ENCODE measurements at places on chromosomes 4 and X.
A peak's percentile ranks its signal among the peaks of the same experiment; 100 is the strongest.

DNA sequence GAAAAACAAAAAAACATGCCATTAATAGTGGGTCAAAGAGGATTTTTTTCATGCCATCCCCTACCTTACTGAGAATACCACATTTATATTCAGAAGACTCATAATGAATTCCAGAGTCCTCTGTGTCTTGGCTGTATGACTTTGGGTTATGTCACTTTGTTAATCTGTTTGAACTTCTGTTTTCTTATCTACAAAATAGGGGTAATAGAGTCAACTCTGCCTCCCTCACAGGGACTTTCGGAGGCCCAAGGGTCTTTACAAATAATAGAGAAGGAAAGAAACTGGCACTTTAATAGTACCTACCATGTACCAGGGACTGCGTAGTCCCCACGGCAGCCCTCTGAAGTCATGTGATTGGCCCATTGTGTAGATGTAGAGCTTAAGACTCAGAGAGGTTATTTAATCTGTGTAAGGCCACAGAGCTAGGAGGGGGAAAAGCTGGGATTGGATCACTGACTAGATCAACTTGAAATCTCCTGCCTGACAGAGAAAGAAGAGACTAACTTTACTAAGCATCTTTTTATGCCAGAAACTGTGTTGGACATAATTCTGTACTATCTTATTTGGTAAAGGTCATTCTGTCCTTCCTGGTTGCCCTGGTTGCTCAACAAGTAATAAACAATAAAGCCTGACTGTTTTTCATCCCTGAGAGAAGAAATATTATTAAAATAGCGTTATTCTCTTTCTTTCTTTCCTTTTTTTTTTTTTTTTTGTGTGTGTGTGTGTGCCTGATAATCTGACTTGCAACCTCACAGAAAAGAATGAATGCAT lies 59.6 kb downstream of the NFKB1 start:
- no peak for DNase-seq

DNA sequence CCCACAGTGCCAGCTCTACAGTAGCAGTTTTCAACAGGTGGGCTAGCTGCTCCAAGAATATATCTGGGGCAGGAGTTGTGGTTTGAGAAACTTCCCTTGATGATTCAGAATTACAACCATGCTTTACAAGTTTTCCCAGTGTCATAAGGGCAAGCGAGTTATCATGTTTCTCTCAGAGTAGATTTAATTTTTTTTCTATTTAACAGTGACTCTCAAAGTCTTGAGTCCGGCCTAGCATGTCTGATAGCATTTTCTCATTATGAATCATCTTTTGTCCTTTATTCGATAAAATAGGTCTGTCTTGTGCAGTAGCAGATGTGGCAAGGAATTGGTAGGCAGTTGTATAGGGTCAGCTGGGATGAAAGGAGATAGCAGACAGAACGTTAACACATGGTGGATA lies 62.2 kb upstream of the SPANXD start:
- no peak for DNase-seq

DNA sequence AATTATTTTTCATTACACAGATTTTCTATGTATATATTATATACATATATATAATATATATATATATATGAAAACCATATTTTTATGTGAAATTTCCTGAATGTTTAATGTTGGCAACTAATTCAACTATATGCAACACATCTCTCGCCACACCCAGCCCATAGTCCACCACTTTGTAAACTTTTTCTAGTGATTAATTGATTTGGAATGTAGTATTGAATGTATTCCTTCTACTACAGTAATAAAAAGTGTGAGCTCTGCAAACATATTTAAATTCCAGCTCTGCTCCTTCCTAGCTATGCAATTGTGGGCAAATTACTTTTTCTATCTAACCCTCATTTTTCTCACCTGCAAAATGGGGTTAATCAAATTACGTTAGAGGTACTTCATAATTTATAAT lies 187.8 kb downstream of the TEX11 start:
- DNase-seq, result no peak

- DNase-seq, result no peak
These were observed 3.9 kb upstream of the CXCL13 start for GRCh38 chr4:77601614-77602187.

GRCh38 chrX:53684415-53685192 lies 1.9 kb downstream of the HUWE1 start:
- DNase-seq, result peak; percentile 82

- peak; percentile 60 for DNase-seq
These were observed 26.7 kb downstream of the HTT-AS start for GRCh38 chr4:3047464-3048286.

DNA sequence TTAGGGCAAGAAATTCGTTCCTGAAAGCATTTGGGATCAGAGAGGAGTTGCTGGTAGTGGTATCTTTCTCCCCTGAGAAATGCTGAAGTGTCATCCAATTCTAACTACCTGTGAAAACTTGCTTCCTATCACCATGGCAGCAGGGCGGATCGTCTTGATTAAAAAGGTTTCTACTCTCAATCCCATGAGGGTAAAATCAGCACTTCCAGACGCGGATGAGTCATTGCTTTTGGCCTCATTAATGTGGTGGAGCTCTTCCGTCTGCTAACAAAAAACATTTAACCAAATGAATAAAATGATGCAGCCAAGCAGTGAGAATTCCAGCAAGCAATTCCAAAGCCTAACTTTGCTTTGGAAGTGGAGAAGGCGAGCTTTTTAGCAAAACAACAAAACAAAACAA lies 325.6 kb downstream of the CAMK2D start:
- no peak for DNase-seq

GRCh38 chr4:3065551-3065950 lies 8.8 kb downstream of the HTT-AS start:
- DNase-seq, result no peak

GRCh38 chrX:34880656-34881055 lies 61.9 kb upstream of the FAM47B start:
- DNase-seq, result no peak

DNA sequence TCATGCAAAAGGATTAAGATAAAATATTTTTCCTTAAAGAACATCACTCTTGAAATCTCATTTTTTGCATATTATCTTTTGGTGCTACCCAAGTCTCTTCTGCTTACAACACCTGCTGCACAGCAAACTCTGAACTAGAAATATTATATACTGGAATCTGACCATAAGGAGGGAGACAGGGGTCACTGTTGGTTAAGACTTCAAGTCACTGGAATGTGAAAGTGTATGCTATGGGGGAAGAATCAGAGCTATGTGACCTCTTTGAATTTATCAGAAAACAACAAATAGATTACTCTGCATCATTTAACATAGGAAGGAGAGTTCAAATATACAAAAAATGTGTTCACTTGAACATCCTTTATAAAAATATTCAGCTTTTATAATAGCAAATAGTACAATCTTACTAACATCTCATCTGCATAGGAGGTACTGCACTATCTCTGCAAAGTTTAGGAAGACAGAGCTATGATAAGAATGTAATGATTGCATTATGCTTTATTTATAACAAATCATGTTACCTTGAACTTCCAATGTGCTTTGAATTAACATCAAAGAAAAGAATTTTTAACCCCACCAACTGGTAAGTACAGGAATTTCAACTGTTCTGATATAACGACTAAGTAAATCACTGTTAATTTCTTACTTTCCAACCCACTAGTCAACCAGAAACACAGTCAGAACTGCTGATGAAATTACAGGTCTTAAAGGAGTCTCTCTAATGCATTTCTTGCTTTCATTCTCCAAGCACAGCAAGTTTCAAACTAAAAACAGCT lies 69.8 kb downstream of the ZNF827 start:
- no peak for DNase-seq

DNA sequence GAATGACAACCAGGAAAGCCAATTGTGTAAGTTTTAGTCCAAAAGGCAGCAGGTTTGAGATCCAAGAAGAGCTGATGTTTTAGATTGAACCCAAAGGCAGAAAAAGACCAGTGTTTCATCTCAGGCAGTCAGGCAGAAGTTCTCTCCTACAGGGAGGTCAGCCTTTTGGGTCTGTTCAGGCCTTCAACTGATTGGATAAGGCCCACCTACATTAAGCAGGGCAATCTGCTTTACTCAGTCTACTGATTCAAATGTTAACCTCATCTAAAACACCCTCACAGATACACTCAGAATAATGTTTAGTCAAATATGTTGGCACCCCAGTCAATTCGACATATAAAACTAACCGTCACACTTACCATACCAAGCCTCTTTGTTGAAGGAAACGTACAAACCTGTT lies 134.2 kb upstream of the NEIL3 start:
- DNase-seq, result no peak

GRCh38 chr4:80202741-80203553 lies 5.6 kb downstream of the PRDM8 start:
- DNase-seq, result peak; percentile 49

GRCh38 chr4:74755486-74755885 lies 38.8 kb downstream of the BTC start:
- DNase-seq, result no peak

DNA sequence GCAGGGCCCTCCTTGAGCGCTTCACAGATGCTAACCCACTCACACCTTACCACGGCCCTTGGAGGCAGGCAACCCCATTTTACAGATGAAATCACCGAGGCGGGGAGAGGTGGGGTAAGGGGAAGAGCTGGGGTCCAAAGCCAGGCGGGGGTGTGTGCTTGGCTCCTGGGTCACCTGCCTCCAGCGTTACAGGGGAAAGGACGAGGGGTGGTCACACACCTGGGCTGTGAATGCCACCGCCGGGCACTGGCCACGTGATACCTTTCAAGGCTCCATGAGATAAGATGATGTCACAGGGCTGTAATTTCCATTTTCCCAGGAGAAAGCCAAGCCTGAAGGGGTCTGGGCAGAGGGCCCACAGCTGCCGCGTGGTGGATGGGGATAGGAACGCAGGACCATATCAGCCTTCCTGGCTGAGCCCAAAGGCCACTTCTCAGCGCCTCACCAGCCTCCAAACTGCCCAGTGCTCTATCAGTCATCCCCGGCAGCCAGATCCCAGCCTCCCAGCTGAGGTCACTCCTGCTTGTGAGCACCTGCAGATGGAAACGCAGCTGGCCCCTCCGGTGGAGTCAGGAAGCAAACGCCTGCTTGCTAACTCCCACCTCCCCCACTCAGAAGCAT lies 62.4 kb upstream of the CRMP1 start:
- no peak for DNase-seq

- DNase-seq, result no peak
These were observed 106.7 kb downstream of the ADRA2C start for GRCh38 chr4:3872834-3873313.

DNA sequence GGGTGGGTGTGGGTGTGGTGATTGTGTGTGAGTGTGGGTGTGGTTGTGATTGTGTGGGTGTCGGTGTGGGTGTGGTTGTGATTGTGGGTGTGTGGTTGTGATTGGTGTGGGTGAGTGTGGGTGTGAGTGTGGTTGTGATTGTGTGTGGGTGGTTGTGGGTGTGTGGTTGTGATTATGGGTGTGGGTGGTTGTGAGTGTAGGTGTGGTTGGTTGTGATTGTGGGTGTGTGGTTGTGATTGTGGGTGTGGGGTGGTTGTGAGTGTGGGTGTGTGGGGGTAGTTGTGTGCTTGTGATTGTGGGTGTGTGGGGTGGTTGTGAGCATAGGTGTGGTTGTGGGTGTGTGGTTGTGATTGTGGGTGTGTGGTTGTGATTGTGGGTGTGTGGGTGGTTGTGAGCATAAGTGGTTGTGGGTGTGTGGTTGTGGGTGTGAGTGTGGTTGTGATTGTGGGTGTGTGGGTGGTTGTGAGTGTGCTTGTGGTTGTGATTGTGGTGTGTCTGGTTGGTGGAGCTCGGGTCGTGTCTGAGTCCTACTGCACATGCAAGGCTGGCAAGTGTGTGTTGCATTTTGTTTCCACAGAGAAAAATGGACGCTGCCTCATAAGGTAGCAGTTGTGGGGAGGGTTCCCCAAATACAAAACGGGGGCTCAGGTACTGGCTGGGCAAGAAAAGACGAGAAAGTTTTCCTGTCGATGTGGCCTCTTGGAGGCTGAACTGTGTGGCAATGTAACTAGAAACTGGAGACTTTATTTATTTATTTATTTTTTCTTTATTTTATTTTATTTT lies 116.7 kb downstream of the UBE2K start:
- no peak for DNase-seq

- no peak for DNase-seq
These were observed 60.1 kb upstream of the XAGE1B start for GRCh38 chrX:52576946-52577345.

DNA sequence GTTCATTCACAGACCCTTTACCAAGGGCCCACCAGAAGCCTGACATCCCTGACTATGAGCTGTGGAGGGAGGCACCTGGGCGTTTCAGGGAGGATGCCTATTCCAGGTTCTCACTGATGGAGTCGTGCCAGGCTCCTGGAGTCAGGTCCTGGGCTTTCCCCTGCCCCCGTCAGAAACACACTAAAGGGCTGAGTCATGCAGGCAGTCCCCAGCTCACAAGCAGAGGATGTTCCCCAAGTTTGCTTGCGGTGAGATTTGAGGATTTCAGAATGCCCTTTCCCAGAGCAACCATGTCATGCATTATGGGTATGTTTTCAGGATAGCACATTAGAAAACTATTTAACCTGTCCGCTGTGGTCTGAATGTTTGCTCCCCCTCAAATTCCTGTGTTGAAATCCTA lies 45.2 kb downstream of the FHDC1 start:
- DNase-seq, result no peak

- no peak for DNase-seq
These were observed 53.3 kb downstream of the RTL5 start for GRCh38 chrX:72078411-72078810.

DNA sequence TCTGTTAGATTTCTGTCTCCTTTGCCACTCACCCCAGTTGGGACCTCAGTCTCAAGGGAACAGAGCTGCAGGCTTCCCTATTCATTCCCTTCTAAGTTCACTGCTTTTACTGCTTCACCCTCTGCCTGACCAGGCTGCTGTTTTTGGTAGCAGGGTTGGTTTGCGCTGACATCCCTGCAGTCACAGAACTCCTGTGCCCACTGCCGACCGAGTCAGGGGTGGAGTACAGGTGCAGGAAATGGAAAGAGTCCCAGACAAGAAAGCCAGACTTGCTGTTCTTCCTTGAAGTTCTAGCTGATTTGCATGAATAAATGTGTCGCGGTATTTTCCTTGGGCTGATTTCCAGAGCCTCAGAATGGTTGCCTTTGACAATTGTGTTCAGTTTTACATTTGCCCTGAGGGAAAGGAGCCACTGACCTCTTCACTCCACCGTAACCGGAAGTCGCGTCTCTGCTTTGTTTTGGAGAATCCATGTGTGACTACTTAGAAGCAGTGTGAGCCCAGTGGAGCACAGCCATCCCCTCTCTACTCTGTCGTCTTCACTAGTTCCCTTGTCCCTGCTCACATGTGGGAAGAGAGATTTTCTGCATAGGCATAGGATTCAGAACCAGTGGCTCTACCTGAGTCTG lies 84.8 kb downstream of the TNIP2 start:
- DNase-seq, result no peak

DNA sequence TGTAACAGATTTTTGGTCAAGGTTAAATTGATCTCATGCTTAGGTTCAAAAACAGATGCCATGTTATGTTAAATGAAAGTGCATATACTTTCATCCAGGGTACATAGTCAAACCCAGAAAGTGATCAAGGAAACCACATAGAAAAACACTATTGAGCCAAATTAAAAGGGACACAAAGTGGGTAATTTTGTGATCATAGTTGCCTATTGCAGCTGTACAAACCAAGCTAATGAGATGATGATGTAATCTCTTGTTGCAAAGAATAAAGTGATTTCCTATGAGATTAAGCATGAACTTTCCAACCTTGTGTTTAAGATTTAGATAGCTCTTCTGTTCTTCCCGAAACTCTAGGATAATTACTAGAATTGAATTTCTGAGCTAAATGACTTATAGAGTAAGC lies 20.2 kb upstream of the LIMCH1 start:
- DNase-seq, result no peak

GRCh38 chrX:22396408-22396807 lies 123.7 kb downstream of the CBLL2 start:
- DNase-seq, result no peak
